ENCODE measurements at places on chromosomes 3 and 15.

DNA sequence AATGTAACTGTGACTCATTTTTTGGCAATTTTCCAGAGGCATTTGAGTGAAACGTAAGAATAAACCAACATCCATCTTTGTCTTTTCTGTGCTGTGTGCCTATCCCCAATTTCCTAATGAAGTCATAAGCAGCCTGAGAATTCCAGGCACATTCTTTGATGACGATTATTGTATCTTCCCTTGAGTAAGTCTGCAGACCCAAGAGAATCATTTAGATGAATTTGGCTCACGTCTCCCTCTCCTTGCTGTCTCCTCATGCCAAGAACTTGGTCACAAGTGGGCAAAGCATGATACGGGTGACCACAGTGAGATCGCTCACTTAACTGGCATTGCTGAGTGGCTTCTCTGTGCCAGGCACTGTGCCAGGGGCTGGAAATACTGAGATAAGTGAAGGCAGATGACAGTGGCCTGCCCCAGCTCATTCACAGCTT is 384.5 kb upstream of the IL12A start:
- DNase-seq, result no peak

DNA sequence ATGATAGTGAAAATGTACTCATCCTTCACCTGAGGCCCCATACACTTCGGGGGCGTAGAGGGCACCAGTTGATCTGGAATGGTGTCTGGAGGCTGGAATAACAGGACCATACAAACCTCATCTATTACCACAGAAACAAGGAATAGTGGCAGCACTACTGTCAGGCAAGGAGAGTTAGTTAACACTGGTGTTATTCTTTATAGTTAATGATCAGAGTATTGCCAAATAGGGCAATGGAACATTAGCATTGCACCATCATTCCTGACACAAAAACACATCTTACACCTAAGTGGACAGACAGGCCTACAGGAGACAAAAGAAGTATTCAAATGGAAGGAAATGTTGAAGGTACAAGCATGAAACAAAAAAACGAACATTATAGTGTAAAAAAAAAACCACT is 137.0 kb upstream of the UBP1 start:
- no peak for DNase-seq

- no peak for DNase-seq
These were observed 19.2 kb downstream of the GYG1 start for GRCh38 chr3:149010504-149010951.

DNA sequence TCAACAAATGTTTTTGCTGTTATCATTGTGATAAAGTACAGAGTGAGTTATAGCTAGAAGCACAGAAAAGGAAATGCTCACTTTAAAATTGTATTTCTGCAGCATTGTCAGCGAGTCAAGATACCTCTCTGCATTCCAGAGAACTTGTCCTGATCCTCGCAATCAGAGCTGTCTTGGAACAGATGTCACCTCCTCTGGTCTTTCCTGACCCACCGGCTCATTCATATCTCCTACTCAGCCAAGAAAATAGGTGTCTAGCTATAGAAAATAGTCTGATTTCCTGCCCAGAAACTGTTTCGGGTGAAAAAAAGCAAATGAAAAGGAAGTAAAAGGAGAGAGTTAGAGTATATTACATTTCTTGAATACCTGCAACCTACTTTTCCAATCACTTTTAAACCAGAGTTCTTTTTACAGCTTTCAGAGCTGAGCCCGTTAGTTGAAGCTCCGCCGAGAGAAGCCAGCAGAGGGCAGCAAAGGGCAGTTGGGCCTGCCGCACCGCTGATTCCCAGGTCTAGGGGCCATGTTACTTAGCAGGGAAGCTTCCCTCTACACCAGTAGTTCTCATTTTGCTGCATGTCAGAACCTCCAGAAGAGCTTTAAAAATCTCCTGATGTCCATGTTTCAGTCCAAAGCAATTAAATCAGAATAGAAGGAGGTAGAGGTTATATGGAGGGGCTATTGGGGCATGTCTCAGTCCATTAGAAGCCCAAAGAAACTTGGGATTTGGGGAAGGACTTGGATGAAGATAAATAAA is 185.7 kb upstream of the THRB start:
- DNase-seq, result peak; percentile 76

DNA sequence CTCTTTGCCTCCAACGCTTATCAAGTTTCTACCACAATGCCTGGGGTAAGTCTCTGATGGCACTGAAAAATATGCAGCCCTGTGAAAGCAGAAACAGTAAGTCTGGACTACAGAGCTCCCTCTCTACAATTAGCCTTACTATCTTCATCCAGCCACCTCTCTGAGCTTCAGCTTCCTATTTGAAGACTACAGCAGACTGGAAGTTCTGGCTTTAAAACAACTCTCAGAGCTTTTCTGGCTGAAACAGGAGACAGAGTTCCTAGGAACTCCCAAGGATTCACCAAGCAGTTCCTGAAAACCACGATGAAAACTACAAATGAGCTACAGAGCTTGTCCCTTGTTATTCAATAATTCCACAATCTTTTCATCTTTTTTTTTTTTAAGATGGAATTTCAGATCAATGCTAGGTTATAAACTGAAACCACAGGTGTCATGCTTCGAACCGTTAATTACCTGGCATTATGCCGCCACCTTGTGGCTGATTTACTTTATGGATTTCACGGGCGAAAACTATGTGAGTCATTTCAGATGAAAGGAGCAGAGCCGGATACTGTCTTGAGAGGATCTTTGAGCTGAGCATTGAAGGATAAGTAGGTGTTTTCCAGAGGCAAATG is 3.9 kb downstream of the CRYGS start:
- DNase-seq, result peak; percentile 68

DNA sequence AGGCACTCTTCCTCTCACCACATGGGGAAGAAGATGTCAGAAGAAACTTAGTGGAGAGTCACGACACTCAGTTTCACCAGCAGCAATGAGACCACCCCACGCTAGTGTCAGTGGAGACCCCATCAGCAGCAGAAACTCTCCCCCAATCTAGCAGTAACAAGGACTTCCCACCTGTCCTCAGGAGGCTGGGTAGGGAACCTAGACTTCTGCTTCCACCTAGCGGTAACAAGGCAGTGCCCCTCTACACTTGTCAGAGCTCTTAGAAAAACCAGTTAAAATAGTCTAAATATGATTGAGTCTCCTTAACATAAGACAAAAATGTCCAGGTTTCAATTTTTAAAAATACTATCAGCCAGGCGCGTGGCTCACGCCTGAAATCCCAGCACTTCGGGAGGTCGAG is 57.3 kb downstream of the TRAT1 start:
- peak; percentile 44 for DNase-seq

- no peak for DNase-seq
These were observed 263.7 kb downstream of the GBE1 start for GRCh38 chr3:81497572-81498251.

- DNase-seq, result peak; percentile 66
These were observed 15.7 kb upstream of the GRIP2 start for GRCh38 chr3:14555835-14556234.

DNA sequence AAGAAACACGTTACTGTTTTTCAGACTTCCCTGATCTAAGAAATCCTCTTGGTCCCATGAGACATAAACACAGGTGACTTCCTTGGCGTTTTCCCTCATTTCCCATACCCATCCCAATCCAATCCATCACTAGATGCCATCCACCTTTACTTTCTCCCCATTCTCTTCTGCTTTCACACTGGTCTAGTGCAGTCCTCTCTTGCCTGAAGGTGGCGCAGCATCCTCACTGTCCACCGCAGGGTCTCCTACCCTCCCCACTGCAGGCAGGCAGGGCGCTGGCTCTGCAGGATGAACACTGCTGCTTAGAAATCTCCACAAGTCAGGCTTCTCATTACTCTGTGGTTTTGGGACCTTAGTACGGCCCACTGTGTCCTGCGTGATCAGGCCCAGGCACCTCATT is 58.2 kb downstream of the RAB7A start:
- peak; percentile 83 for DNase-seq

- DNase-seq, result no peak
These were observed 434.5 kb downstream of the MFSD1 start for GRCh38 chr3:159236321-159236720.

GRCh38 chr3:18177271-18177670 is 247.9 kb downstream of the SATB1 start:
- DNase-seq, result no peak

- no peak for DNase-seq
These were observed 11.3 kb downstream of the CPN2 start for GRCh38 chr3:194339840-194340239.

DNA sequence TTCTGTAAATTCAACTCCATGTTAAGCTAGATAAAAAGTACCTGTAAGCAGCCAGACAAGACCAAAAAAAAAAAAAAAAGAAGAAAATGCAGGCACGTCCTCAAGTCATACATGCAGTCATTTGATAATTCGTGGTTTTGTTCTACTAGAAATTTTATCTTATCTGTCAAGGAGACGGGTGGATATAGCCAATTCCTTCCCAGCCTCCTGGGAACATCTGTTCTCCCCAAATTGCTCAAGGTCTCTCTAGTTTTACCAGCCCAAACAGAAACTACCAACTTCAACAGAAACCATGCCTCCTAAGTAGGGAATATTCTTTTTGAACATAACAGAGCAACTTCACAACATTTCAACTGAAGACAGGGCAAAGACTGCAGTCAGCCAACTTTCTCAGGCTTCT is 19.5 kb downstream of the RYK start:
- no peak for DNase-seq
